ENCODE measurements at places on chromosomes 5 and 9.
A peak's percentile ranks its signal among the peaks of the same experiment; 100 is the strongest.

DNA sequence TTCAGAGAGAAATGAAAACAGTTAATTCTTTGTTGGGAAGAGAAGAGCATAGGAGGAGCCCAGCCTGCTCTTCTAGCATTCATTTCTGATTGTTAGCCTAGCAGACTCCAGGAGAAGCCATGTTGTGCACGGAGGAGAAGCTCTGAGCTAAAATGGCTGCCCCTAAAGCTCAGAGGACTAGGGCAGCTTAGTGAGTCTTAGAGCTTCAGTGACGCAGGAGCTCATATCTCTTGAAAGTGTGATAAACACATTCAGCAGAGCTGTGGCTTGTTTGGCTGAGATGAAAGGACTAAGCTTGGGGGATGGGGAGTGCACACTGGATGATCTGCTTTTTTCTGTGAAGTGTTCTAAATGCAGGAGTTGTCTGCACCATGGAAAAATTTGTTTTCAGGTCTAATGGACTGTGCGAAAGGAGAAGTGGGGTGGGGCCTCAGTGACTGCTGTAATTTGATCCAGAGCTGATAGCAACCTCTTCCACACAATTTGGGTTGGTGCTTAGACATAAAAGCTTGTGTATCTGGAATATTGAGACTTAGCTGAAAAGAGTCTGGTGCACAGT, 58.5 kb downstream of the ZNF462 start:
- no peaks in the 10 kb centered on the region for H3K27me3 ChIP-seq
- no peak for DNase-seq
- H3K4me1 ChIP-seq, result peaks cover 42% of the 10 kb centered on the region
- H3K27ac ChIP-seq, result peak overlapping the region; percentile 99
- H3K4me3 ChIP-seq, result peak overlapping the region; percentile 61
- peaks cover 54% of the 10 kb centered on the region for H3K36me3 ChIP-seq

DNA sequence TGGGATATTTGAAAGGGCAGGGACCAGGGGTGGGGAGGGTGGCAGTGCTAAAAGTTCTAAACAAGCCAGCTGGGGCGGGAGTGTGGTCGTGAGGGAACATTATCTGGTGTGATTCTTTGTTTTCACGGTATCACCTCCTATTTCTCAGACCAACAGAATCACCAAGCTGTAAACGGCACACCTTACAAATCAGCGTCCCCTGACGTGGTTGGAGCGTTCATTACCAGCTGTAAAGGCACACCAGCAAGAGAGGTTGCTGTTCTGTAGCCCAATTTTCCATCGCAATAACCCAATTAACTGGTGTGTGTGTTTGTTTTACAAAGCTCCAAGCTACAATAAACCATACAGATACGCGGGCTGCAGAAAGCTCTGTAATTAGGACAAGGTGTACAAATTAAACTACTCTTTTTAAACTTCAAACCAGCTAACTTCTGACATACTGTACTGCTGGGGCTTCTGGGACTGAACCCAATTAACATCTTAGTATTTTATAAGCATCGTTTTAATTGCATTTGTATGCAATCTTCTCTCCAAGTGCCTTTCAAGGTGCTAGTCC, 303.6 kb upstream of the CLINT1 start:
- no peaks in the 10 kb centered on the region for H3K36me3 ChIP-seq
- H3K27me3 ChIP-seq, result peaks cover 9% of the 10 kb centered on the region
- H3K4me1 ChIP-seq, result peaks cover 7% of the 10 kb centered on the region
- H3K27ac ChIP-seq, result no peak overlapping the region

DNA sequence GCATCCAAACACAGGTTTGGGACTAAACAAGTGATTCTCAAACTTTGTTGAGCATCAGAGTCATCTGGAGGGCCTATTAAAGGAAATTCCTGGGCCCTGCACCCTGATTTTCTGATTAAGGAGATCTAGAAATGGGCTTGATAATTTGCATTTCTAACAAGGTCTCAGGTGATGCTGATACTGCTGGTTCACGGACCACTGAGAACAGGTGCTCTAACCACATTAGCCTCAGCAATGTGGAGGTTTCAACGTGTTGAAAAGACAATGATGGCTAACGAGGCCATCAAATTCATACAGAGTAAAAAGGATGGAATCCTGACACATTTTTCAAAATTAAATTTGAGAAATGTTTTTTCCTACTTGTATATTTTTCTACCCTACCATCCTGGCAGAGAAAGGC, 172.1 kb downstream of the TSSK1B start:
- peaks cover 31% of the 10 kb centered on the region for H3K4me1 ChIP-seq
- no peak for DNase-seq
- H3K27ac ChIP-seq, result no peak overlapping the region
- no peak overlapping the region for H3K4me3 ChIP-seq
- no peaks in the 10 kb centered on the region for H3K27me3 ChIP-seq
- peaks cover 2% of the 10 kb centered on the region for H3K36me3 ChIP-seq

GRCh38 chr9:79969393-79970145, 397.8 kb downstream of the TLE4 start:
- no peaks in the 10 kb centered on the region for H3K4me1 ChIP-seq
- no peaks in the 10 kb centered on the region for H3K36me3 ChIP-seq
- DNase-seq, result no peak

- DNase-seq, result no peak
- no peak overlapping the region for H3K4me3 ChIP-seq
- no peaks in the 10 kb centered on the region for H3K36me3 ChIP-seq
- H3K27me3 ChIP-seq, result no peaks in the 10 kb centered on the region
- H3K27ac ChIP-seq, result peak overlapping the region; percentile 67
Measured at GRCh38 chr9:15722888-15723287, 170.0 kb downstream of the CCDC171 start.

GRCh38 chr9:88777498-88778312, 213.6 kb upstream of the S1PR3 start:
- H3K27ac ChIP-seq, result no peak overlapping the region
- peaks cover 17% of the 10 kb centered on the region for H3K27me3 ChIP-seq
- H3K36me3 ChIP-seq, result no peaks in the 10 kb centered on the region
- H3K4me3 ChIP-seq, result no peak overlapping the region
- no peak for DNase-seq

DNA sequence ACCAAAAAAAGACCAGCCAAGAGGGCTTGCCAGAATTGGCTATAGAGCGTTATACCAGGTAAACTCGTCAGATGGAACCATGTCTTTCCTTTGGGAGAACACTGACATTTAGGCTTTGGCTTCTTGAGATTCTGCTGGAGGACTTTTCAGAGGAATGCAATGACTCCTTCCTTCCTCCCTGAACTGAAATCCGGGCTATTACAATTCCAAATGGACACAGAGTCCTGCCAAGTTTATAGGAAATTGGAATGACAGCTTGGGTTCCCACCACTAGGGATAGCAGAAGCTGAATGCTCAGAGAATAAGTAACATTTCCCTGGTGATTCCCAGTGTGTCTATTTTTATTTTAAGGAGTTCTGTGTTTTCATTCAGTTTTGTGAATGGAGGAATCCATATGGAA, 143.0 kb downstream of the FGF1 start:
- H3K4me1 ChIP-seq, result peaks cover 1% of the 10 kb centered on the region
- no peak overlapping the region for H3K4me3 ChIP-seq
- no peaks in the 10 kb centered on the region for H3K27me3 ChIP-seq
- no peaks in the 10 kb centered on the region for H3K36me3 ChIP-seq
- H3K27ac ChIP-seq, result no peak overlapping the region
- no peak for DNase-seq

GRCh38 chr5:124747791-124748686, 1.6 kb upstream of the ZNF608 start:
- H3K27ac ChIP-seq, result no peak overlapping the region
- no peaks in the 10 kb centered on the region for H3K27me3 ChIP-seq
- H3K36me3 ChIP-seq, result no peaks in the 10 kb centered on the region
- no peak for DNase-seq
- H3K4me3 ChIP-seq, result no peak overlapping the region

- peak overlapping the region; percentile 7 for H3K27ac ChIP-seq
- no peak overlapping the region for H3K4me3 ChIP-seq
- H3K4me1 ChIP-seq, result peaks cover 2% of the 10 kb centered on the region
- H3K36me3 ChIP-seq, result peaks cover 2% of the 10 kb centered on the region
- DNase-seq, result no peak
Measured at GRCh38 chr5:150559088-150559487, 51.2 kb downstream of the NDST1 start.

- no peak for DNase-seq
- H3K27ac ChIP-seq, result no peak overlapping the region
- peaks cover 3% of the 10 kb centered on the region for H3K27me3 ChIP-seq
- no peaks in the 10 kb centered on the region for H3K36me3 ChIP-seq
- no peaks in the 10 kb centered on the region for H3K4me1 ChIP-seq
Measured at GRCh38 chr5:179411161-179411841, 66.0 kb upstream of the ADAMTS2 start.

DNA sequence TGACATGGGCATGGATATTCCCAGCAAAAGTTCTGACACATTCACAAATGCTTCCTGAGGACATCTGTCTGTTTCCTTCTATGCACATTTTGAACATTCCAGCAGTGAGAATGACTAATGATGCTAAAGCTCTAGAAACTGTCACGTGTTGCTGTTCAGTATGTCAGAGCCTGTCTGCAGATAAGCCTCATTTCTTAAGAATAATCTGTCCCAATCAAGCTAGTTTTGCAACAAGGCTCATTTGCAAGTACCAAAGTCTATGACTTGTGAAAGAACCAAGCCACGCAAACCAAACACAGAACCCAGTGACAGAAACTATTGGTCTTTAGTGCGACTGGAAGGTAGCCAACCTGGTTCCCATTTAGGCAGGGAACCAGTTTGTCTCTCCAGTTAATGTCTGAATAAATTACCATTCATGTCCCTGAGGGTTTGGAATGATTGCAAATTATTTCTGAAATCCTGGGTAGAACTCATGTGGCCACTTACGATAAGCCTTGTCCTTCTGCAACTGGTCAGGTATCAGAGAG, 178.5 kb downstream of the C9orf152 start:
- peaks cover 11% of the 10 kb centered on the region for H3K4me1 ChIP-seq
- no peaks in the 10 kb centered on the region for H3K27me3 ChIP-seq
- no peak overlapping the region for H3K4me3 ChIP-seq
- H3K27ac ChIP-seq, result no peak overlapping the region
- no peaks in the 10 kb centered on the region for H3K36me3 ChIP-seq

- no peaks in the 10 kb centered on the region for H3K27me3 ChIP-seq
- no peak for DNase-seq
- H3K4me3 ChIP-seq, result no peak overlapping the region
- peaks cover 4% of the 10 kb centered on the region for H3K36me3 ChIP-seq
Measured at GRCh38 chr5:56126487-56127179, 106.5 kb downstream of the ANKRD55 start.

- no peak overlapping the region for H3K4me3 ChIP-seq
- H3K27ac ChIP-seq, result no peak overlapping the region
- no peaks in the 10 kb centered on the region for H3K27me3 ChIP-seq
- peaks cover 3% of the 10 kb centered on the region for H3K4me1 ChIP-seq
- H3K36me3 ChIP-seq, result no peaks in the 10 kb centered on the region
Measured at GRCh38 chr9:70747261-70747718, 332.8 kb upstream of the KLF9 start.

GRCh38 chr5:142313682-142314081, 11.1 kb downstream of the SPRY4 start:
- no peak overlapping the region for H3K27ac ChIP-seq
- H3K4me3 ChIP-seq, result no peak overlapping the region
- H3K27me3 ChIP-seq, result no peaks in the 10 kb centered on the region
- H3K4me1 ChIP-seq, result peaks cover 12% of the 10 kb centered on the region
- peaks cover 6% of the 10 kb centered on the region for H3K36me3 ChIP-seq

DNA sequence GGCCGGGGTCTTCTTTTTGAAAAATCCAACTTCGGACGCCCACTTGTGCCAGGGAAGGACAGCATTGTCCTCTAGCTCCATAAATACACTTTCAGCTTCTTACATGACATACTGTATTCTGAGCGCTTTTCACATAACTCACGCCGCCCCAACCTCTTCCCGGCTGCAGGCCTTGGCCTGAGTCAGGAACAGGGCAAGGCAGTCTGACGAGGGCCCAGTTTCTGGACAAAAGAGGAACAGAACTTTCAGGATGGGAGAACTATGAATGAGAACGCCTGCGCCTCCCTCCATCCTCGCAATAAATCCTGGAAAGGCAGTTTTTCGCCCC, 650 bp downstream of the DCTN4 start:
- no peak for DNase-seq
- no peak overlapping the region for H3K4me3 ChIP-seq
- peaks cover 10% of the 10 kb centered on the region for H3K4me1 ChIP-seq
- no peaks in the 10 kb centered on the region for H3K27me3 ChIP-seq
- peaks cover 18% of the 10 kb centered on the region for H3K36me3 ChIP-seq

DNA sequence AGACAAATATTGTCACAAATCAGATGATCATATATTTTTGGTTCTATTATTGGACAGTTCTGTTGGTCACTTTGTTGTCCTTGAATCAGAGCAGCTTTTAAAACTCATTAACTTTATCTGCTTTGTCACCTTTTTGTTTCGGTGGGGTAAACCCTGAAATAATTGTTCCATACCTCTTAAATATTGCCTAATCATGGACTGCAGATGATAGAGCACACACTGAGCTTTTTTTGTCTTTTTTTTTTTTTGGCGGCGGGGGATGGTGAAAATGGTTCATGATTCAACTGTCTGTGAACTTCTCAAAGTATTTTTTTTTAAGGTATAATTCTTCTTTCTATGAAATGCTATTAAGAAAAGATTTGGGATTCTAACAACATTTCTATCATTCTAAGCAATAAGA, 1.8 kb downstream of the NUDT12 start:
- no peak overlapping the region for H3K27ac ChIP-seq
- H3K27me3 ChIP-seq, result no peaks in the 10 kb centered on the region
- peak overlapping the region; percentile 46 for H3K4me3 ChIP-seq

- H3K27me3 ChIP-seq, result peaks cover 8% of the 10 kb centered on the region
- H3K36me3 ChIP-seq, result no peaks in the 10 kb centered on the region
- H3K27ac ChIP-seq, result no peak overlapping the region
Measured at GRCh38 chr5:141857226-141857625, 21.0 kb downstream of the PCDH1 start.

DNA sequence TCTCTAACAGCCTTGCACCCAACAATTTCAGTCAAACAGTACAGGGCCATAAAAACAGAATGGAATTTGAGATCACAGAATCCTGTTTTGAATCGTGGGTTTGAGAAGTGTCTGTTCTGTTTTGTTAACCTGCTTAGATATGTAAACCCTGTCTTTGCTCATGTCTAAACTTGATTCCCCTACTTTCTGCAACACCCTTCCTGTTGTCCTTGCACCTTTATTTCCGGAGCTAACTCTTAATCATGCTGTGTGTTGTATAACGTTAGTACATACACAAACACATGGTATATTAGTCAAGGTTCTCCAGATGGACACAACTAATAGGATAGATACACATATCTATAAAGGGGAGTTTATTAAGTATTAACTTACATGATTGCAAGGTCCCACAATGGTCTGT, 2229.2 kb upstream of the C9orf72 start:
- no peaks in the 10 kb centered on the region for H3K4me1 ChIP-seq
- DNase-seq, result no peak
- no peaks in the 10 kb centered on the region for H3K36me3 ChIP-seq
- no peaks in the 10 kb centered on the region for H3K27me3 ChIP-seq

- H3K4me1 ChIP-seq, result peaks cover 10% of the 10 kb centered on the region
- H3K27me3 ChIP-seq, result peaks cover 13% of the 10 kb centered on the region
- DNase-seq, result no peak
Measured at GRCh38 chr9:1878811-1879210, 136.3 kb upstream of the SMARCA2 start.

DNA sequence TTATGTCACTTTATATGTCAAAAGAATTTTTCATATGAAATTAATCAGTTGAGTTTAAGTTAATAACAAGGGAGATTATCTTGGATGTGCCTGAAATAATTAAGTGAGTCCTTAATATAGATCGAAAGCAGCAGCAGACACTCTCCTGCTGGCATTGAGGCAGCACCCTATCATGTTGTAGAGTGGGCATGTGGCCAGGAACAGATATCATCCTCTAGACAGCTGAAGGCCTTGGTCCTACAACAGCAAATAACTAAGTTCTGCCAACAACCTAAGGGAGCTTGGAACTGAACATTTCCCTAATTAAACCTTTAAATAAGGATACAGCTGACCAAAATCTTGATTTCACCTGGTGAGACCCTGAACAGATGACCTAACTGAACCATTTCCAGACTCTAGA, 25.8 kb upstream of the UGT3A1 start:
- no peaks in the 10 kb centered on the region for H3K4me1 ChIP-seq
- no peak for DNase-seq
- H3K4me3 ChIP-seq, result no peak overlapping the region
- no peaks in the 10 kb centered on the region for H3K36me3 ChIP-seq
